H1 (cell line): ENCODE measurements at places on chromosomes 4 and X. TPM values are rescaled to one million over a fixed set of nuclear protein-coding genes. Genes with fewer than 3 reads are reported as not detected.

- no peak for DNase-seq
These were observed 182.7 kb upstream of the FAT4 start for GRCh38 chr4:125131891-125132680.

DNA sequence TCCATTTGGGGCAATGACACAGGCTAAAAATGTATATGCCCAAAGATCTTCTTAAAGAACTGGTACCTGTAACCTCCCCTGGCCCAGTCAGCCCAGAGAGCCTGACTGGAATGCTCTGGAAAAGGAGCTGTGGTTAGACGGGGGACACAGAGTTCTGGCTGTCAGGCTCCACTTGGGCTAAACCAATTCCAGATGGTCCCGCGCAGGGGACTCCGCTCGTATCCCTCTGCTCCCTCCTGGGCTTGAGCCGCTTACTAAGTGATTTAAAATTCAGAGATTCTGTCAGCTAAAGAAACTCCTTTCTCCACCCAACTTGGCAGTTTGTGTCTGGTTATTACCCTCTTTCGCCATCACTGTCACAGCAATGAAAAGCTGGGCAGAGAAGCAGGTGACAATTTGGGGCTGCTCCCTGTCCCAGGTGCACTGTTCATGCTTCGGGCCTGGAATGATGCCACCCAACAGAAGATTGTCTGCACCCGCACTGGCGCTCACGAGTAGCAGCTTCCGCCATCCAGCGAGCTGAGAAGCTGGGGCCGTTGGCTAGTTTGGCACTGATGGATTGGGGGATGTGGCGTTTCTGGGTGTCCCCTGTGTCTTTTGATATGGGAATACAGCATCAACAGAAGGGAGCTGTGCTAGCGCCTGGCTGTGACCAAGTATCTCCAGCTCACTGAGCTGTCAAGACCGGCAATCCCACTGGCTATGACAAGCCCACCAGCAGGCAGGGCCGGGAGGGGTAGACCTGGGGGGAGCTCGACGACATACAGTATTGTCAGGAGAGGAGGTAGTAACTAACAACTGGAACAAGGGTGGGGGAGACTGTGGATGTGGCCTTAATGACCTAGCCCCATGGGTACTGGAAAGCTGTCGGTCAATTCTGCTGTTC, 6.7 kb upstream of the IRAK1 start:
- no peak for DNase-seq

DNA sequence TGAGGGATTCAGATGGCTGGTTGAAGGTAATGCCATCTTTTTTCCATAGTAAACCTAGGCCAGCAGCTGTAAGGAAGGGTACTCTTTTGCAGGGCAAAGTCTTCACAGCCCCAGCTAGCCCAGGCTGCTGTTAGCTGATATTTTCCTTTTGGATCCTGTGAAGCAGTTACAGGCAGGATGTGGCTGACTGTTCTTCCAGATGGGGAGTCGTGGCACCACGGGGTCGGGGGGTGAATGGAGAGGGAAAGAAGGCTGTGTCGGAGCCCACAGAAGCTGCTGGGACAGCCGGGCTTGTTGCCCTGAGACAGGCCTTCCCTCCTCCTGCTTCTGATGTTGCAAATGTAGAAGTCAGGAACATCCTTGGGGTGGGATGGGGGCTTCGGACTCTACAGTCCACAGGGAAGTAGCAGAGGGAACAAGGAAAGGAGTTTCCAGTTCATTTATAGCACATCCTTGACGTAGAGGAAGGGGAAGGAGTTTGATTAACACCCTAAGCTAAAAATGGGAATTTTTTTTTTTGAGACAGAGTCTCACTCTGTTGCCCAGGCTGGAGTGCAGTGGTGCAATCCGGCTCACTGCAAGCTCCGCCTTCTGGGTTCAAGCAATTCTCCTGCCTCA, 64.6 kb upstream of the TMEM150C start:
- no peak for DNase-seq

SCRG1 gene
- total RNA-seq, result not detected in 2 replicates

ZNF280C gene
- 13.4 and 14.4 TPM in 2 replicates for total RNA-seq
